ENCODE measurements at places on chromosomes 12 and 14.
A peak's percentile ranks its signal among the peaks of the same experiment; 100 is the strongest.

GRCh38 chr14:45185100-45185814 is 49.5 kb downstream of the FANCM start:
- no peak overlapping the region for H3K4me3 ChIP-seq
- H3K27ac ChIP-seq, result no peak overlapping the region
- no peak for DNase-seq
- H3K27me3 ChIP-seq, result no peaks in the 10 kb centered on the region
- peaks cover 16% of the 10 kb centered on the region for H3K36me3 ChIP-seq

DNA sequence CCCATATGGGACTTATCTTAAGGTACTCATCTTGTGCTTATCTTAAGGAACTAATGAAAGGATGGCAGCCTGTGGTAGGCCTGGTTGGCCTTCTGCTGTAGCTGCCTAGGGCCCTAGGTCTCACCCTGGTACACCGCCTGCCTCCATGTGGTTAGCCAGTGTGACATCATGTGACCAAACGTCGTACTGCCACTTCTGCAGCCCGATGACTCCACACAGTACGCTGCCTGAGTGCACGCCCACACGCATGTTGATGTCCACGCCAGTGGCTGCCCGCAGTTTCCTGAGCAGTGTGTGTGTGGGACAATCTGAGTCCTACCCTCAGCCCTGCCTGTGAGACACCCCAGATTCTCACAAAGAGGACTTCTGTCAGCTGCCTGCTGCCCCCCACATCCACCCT is 5.1 kb downstream of the ADCY4 start:
- peak; percentile 52 for DNase-seq
- no peak overlapping the region for H3K4me3 ChIP-seq
- no peaks in the 10 kb centered on the region for H3K36me3 ChIP-seq
- peaks cover 57% of the 10 kb centered on the region for H3K4me1 ChIP-seq
- no peak overlapping the region for H3K27ac ChIP-seq
- H3K27me3 ChIP-seq, result peaks cover 29% of the 10 kb centered on the region

DNA sequence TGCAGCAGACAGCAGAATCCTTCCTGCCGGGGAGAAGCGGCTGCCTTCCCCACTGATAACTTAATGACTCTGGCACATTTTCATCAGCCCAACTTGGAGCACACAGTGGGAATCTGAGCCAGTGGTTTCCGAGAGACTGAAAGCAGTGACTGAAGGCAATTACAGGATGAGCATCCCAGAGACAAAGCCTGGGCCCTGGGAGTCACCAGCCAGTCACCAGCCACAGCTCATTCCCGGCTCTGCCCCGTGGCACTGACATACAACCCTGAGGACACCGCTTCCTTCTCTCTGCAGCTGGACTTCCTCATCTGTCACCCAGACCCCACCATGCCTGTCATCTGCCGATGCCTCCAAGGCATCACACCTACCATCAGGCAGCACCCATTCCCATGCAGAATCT is 192.3 kb downstream of the DPF3 start:
- H3K4me3 ChIP-seq, result no peak overlapping the region
- DNase-seq, result no peak
- peaks cover 4% of the 10 kb centered on the region for H3K27me3 ChIP-seq
- no peaks in the 10 kb centered on the region for H3K36me3 ChIP-seq

GRCh38 chr12:65282840-65283239 is 4.4 kb downstream of the MSRB3 start:
- H3K36me3 ChIP-seq, result no peaks in the 10 kb centered on the region
- no peak overlapping the region for H3K27ac ChIP-seq
- peaks cover 3% of the 10 kb centered on the region for H3K4me1 ChIP-seq
- H3K4me3 ChIP-seq, result no peak overlapping the region
- H3K27me3 ChIP-seq, result peaks cover 41% of the 10 kb centered on the region
- DNase-seq, result no peak

DNA sequence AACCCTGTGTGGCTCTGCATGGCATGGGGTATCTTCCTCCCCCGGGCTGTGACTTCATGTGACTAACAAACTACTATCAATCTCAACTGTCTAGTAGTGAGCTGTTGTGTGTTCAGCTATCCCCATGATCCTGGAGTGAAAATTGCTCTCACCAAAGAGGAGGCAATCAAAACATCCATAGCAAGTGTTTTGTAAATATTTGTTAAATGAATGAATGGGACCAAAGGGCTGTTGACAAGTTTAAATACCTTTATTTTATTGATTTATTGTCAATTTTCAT is 138.1 kb upstream of the CPM start:
- no peaks in the 10 kb centered on the region for H3K36me3 ChIP-seq
- H3K27ac ChIP-seq, result no peak overlapping the region
- peaks cover 4% of the 10 kb centered on the region for H3K4me1 ChIP-seq
- H3K4me3 ChIP-seq, result no peak overlapping the region
- peaks cover 17% of the 10 kb centered on the region for H3K27me3 ChIP-seq

DNA sequence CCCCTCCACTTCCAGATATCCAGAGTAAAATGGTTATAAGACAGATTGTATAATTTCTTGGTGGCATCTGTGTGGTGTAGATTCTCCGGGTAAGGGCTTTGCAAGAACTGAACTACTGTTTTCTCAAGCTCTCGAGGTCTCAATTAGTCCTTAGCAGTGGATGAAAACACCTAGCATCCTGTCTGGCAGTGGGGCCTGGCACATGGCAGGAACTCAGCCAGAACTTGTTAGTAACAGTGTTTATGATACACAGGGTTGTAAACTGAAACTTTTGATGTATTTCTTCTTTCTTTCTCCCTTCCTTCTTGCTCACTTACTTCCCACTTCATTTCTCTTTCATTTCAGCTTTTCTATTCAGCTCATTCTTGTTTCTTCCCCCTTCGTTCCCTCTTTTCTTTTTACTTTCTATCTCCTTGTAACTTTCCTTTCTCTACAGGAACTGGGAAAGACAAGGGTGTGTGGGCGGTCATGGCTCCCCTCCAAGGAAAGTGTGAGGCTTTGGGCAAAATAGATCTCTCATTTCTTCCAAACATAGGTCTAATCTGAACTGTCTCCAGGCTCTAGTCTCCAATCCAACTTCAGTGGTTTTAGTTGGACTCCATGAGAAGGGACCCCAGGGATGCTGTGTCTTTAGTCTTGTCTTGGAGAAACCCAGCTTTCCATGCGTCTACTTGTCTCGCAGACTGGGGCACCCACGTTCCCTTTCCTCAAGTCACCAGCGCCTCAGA is 159.7 kb downstream of the PAH start:
- H3K27me3 ChIP-seq, result peaks cover 2% of the 10 kb centered on the region
- no peak for DNase-seq
- no peaks in the 10 kb centered on the region for H3K4me1 ChIP-seq
- H3K4me3 ChIP-seq, result no peak overlapping the region

Measured in activated CD4-positive, alpha-beta T cell treated with anti-CD3 and anti-CD28 coated beads, Interleukin-2, amount 10 ng/mL, durations not matched to agents 7 days and 5 days (primary cell).